Activated T-cell treated with anti-CD3 and anti-CD28 coated beads, Interleukin-2, amount 50 U/mL, for 72 hours (primary cell): ENCODE measurements at places on chromosomes 2 and 18.

- H3K36me3 ChIP-seq = peaks cover 5% of the 10 kb centered on the region
- H3K4me3 ChIP-seq = no peak overlapping the region
- no peak for DNase-seq
- H3K27me3 ChIP-seq = no peaks in the 10 kb centered on the region
- H3K27ac ChIP-seq = no peak overlapping the region
Measured at GRCh38 chr18:35592298-35592697, 10.8 kb downstream of the GALNT1 start.

GRCh38 chr2:130728549-130729316 lies at the start of gene GPR148:
Gene GPR148 (plus strand): TSS chr2:130729070. CDS start chr2:130729152, 82 bp downstream.
- no peak within 1 kb of the TSS for H3K27ac ChIP-seq
- H3K4me3 ChIP-seq = peak within 1 kb of the TSS; percentile 80
- H3K4me1 ChIP-seq = peaks cover 4% of the 10 kb centered on the region
- H3K27me3 ChIP-seq = peaks cover 19% of the 10 kb centered on the region
- H3K36me3 ChIP-seq = no peaks in the 10 kb centered on the region

- no peak overlapping the region for H3K4me3 ChIP-seq
- no peak overlapping the region for H3K27ac ChIP-seq
- H3K4me1 ChIP-seq = peaks cover 18% of the 10 kb centered on the region
- DNase-seq = no peak
- H3K27me3 ChIP-seq = peaks cover 7% of the 10 kb centered on the region
- no peaks in the 10 kb centered on the region for H3K36me3 ChIP-seq
Measured at GRCh38 chr2:64840426-64840881, 148.7 kb upstream of the SLC1A4 start.

GRCh38 chr2:51158251-51158650 lies 126.3 kb upstream of the NRXN1 start:
- H3K4me1 ChIP-seq = no peaks in the 10 kb centered on the region
- H3K27ac ChIP-seq = no peak overlapping the region
- no peaks in the 10 kb centered on the region for H3K36me3 ChIP-seq
- DNase-seq = no peak
- H3K27me3 ChIP-seq = no peaks in the 10 kb centered on the region

DNA sequence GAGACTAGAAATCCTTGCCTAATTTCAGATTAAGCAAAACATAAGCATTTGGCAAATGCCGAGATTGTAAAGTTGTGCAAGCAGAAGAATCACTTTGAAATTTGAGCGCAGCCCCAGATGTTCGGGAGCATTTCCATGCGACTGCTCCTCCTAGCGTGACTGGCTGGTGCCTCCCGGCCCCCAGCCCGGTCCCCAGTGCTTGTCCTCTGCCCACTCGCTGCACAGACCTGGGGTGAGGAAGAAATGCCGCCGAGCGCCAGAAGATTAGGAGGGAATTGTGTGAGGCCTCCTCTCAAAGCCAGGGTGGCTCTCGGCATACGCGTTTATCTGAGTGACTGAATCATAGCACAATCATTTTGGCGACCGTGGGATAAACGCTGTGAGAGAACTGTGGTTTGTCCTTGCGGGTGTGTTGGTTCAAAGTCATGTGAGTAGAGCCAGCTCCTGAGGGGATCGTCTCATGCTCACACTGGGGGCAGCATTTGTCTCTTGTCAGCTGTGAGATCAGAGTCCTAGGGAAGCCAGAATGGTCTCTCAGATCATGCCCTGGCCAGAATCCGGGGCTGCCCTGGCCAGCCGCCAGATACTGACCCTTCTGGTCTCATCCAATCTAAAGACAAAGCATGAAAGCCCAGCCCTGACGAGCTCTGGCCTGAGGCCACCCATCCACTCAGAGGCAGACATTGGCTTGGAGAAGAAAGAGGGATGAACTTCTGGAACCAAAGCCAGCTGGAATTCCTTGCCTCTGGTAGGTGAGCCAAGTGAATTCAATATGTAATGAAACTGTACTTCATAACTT lies 189.3 kb downstream of the SH3RF3 start:
- no peak overlapping the region for H3K27ac ChIP-seq
- peaks cover 18% of the 10 kb centered on the region for H3K4me1 ChIP-seq
- H3K27me3 ChIP-seq = no peaks in the 10 kb centered on the region
- no peaks in the 10 kb centered on the region for H3K36me3 ChIP-seq
- DNase-seq = no peak
- H3K4me3 ChIP-seq = no peak overlapping the region

- no peaks in the 10 kb centered on the region for H3K36me3 ChIP-seq
- H3K4me3 ChIP-seq = no peak overlapping the region
- H3K4me1 ChIP-seq = no peaks in the 10 kb centered on the region
Measured at GRCh38 chr2:103138123-103138901, 376.5 kb downstream of the TMEM182 start.

- no peaks in the 10 kb centered on the region for H3K36me3 ChIP-seq
- no peak for DNase-seq
- H3K4me1 ChIP-seq = no peaks in the 10 kb centered on the region
- H3K4me3 ChIP-seq = no peak overlapping the region
- no peaks in the 10 kb centered on the region for H3K27me3 ChIP-seq
Measured at GRCh38 chr2:220569112-220569897, 941.9 kb downstream of the SLC4A3 start.

DNA sequence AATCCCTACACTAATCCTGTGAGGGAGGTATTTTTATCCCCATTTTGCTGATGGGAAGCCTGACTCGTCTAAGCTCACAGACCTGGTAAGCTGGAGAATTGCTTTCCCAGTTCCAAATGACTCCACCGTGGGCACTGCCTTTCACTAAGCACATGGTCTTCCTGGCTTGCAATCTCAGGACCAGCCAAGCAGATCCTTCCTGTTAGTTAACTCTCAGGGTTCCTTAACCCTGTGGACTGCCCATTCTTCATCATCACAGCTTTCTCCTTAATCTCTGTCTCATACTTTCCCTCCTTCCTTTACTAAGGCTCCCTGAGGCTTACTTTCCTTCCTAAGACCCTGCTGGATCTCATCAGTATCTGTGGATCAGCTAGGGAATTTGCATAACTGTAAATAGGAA lies 122.2 kb upstream of the ZEB2 start:
- H3K27ac ChIP-seq = no peak overlapping the region
- peaks cover 3% of the 10 kb centered on the region for H3K36me3 ChIP-seq
- H3K4me3 ChIP-seq = no peak overlapping the region
- peaks cover 26% of the 10 kb centered on the region for H3K27me3 ChIP-seq

GRCh38 chr18:35577045-35577848 lies 4.3 kb upstream of the GALNT1 start:
- H3K4me3 ChIP-seq = peak overlapping the region; percentile 27
- peaks cover 11% of the 10 kb centered on the region for H3K36me3 ChIP-seq
- H3K27ac ChIP-seq = peak overlapping the region; percentile 38
- H3K4me1 ChIP-seq = peaks cover 43% of the 10 kb centered on the region

GRCh38 chr2:84970210-84970867 lies 622 bp upstream of the KCMF1 start:
- DNase-seq = peak; percentile 69
- peak overlapping the region; percentile 100 for H3K27ac ChIP-seq
- no peaks in the 10 kb centered on the region for H3K27me3 ChIP-seq
- H3K4me3 ChIP-seq = peak overlapping the region; percentile 100
- H3K36me3 ChIP-seq = peaks cover 29% of the 10 kb centered on the region

- no peaks in the 10 kb centered on the region for H3K27me3 ChIP-seq
- H3K27ac ChIP-seq = no peak overlapping the region
- H3K4me3 ChIP-seq = no peak overlapping the region
- DNase-seq = no peak
- no peaks in the 10 kb centered on the region for H3K36me3 ChIP-seq
Measured at GRCh38 chr18:62663731-62664336, 51.5 kb upstream of the PHLPP1 start.

GRCh38 chr2:129713337-129713736 lies 266.1 kb upstream of the RAB6C start:
- H3K27ac ChIP-seq = no peak overlapping the region
- no peaks in the 10 kb centered on the region for H3K4me1 ChIP-seq
- DNase-seq = no peak

- no peak for DNase-seq
- no peaks in the 10 kb centered on the region for H3K36me3 ChIP-seq
- no peak overlapping the region for H3K4me3 ChIP-seq
- no peak overlapping the region for H3K27ac ChIP-seq
- H3K27me3 ChIP-seq = peaks cover 18% of the 10 kb centered on the region
Measured at GRCh38 chr18:78992041-78993011, 12.7 kb downstream of the SALL3 start.

GRCh38 chr18:68564961-68565360 lies 149.9 kb downstream of the TMX3 start:
- H3K4me3 ChIP-seq = no peak overlapping the region
- peaks cover 10% of the 10 kb centered on the region for H3K27me3 ChIP-seq
- no peaks in the 10 kb centered on the region for H3K36me3 ChIP-seq
- DNase-seq = no peak

GRCh38 chr2:196435189-196435588 lies 204.3 kb upstream of the CCDC150 start:
- no peak overlapping the region for H3K4me3 ChIP-seq
- H3K27me3 ChIP-seq = peaks cover 6% of the 10 kb centered on the region
- DNase-seq = no peak
- no peaks in the 10 kb centered on the region for H3K36me3 ChIP-seq
- H3K27ac ChIP-seq = no peak overlapping the region
- no peaks in the 10 kb centered on the region for H3K4me1 ChIP-seq

DNA sequence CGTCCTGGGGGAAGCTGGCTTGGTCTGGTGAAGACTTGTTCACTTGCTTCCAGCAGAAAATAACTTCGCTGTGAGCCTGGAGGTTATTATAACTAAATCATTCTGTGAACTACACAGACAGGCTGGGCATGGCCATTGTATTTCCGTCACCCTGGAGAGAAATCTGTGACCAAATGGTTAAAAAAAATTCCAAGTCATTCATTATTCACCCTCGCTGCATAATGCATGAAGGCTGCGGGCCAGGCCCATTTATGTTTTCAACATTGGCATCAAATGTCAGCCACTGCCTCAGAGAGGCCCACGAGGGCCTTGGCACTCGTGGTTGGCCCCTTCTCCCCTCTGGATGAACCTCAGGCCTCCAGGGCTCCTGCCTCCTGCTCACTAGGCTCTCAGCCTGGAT lies 57.7 kb downstream of the RRM2 start:
- H3K27me3 ChIP-seq = no peaks in the 10 kb centered on the region
- no peaks in the 10 kb centered on the region for H3K4me1 ChIP-seq
- no peak overlapping the region for H3K4me3 ChIP-seq
- H3K36me3 ChIP-seq = peaks cover 10% of the 10 kb centered on the region
- no peak for DNase-seq

DNA sequence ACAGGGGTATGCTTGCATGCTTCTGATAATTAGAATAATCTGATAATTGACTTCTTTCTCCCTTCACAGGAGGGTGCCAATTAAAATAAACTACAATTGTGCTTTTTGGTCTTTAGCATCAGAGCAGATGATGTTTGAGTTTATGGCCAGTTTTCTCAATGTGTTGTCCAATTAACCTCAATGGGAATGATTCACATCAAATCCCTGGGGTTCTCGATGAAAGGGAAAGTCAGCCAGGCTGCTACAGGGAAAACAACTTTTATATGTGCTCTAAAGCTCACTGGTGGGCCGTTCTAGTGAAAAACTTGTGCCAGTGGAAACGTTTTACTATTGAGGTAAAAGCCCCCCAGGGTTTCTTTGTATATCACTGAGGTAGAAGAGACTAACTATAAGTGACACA lies 887.3 kb upstream of the CRIM1 start:
- no peak overlapping the region for H3K27ac ChIP-seq
- no peaks in the 10 kb centered on the region for H3K36me3 ChIP-seq
- H3K4me1 ChIP-seq = no peaks in the 10 kb centered on the region
- no peaks in the 10 kb centered on the region for H3K27me3 ChIP-seq

GRCh38 chr2:180675170-180675569 lies 305.2 kb upstream of the UBE2E3 start:
- no peak for DNase-seq
- no peak overlapping the region for H3K27ac ChIP-seq
- H3K4me3 ChIP-seq = no peak overlapping the region
- peaks cover 1% of the 10 kb centered on the region for H3K27me3 ChIP-seq
- H3K36me3 ChIP-seq = no peaks in the 10 kb centered on the region

DNA sequence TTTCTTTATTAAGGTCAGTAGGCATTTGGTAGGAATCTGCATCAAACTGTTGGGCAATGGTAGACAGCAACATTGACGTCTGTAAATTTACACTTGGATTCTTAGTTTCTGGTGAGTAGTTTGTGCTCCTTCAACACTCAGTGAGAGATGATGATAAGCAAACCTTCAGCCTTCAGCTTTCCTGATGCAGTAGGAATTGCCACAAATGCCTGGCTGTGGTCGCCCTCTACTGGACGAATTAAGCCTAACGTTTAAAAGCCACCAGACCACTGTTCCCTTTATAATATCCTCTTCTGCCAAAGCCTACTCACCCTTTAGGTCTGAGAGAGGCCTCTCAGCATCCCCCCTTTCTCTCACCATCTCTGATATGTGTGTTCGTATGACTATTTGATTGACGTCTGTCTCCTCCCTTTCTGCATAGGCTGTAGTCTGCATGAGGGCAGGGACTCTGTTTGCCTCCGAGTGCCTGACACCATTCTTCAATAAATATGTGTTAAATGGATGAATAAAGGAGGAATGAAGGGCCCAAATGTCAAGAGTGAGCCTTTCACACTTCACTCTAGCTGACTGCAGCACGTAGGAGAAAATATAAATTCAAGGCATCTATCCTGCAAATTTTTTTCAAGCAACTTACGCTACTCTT lies 47.0 kb upstream of the PLEKHM3 start:
- H3K36me3 ChIP-seq = no peaks in the 10 kb centered on the region
- H3K27ac ChIP-seq = no peak overlapping the region
- H3K4me3 ChIP-seq = no peak overlapping the region
- H3K27me3 ChIP-seq = peaks cover 6% of the 10 kb centered on the region

DNA sequence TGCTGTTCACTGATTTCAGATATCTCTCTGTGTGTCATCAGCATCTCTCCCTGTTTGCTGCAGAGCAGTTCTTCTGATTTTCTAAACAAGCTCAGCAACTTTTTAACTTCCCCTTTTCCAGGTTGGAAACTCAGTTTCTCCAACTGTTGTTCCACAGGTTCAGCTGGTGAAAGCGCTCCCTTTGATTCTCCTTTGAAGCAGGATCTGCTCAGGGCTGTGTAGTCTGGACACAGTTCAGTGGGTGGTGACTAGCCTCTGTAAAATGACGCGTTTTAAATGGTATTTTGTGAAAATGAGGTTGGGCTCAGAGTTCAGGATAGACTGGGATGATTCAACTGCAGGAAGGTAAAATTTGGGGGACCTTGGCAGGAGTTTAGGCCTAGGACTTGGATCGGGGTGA lies 106.3 kb downstream of the TRIM43 start:
- H3K4me3 ChIP-seq = no peak overlapping the region
- DNase-seq = no peak
- H3K36me3 ChIP-seq = no peaks in the 10 kb centered on the region
- peaks cover 27% of the 10 kb centered on the region for H3K27me3 ChIP-seq
- no peaks in the 10 kb centered on the region for H3K4me1 ChIP-seq

DNA sequence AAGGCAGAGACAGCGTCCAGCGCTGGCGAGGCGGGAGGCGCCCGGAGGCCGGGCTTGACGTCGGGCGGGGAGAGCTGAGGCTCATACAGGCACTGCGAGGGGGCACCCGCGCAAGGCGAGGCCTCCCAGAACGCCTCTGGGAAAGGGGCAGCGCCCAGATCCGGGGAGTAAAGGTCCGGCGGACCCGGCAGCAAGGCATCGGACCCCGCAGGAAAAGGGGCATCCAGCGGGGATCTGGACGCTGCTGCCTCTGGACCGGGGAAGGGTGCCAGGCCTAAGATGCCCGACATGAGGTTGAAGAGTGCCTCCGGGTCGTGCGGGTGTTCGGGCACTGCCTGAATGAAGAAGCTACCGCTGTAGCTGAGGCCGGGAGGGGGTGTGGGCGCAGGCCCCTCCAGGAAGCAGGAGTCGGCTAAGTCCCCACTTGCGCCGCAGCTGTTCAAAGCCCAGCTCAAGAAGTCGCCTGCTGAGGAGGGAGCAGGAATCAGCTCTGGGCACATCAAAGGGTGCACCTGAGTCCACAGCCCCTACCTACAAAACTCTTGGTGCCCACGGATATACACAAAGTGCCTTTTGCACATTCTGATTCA lies 937 bp downstream of the EGR4 start:
- no peak for DNase-seq
- peaks cover 13% of the 10 kb centered on the region for H3K4me1 ChIP-seq
- no peaks in the 10 kb centered on the region for H3K36me3 ChIP-seq
- peaks cover 70% of the 10 kb centered on the region for H3K27me3 ChIP-seq
